ENCODE measurements at places on chromosomes 1 and 21.

DNA sequence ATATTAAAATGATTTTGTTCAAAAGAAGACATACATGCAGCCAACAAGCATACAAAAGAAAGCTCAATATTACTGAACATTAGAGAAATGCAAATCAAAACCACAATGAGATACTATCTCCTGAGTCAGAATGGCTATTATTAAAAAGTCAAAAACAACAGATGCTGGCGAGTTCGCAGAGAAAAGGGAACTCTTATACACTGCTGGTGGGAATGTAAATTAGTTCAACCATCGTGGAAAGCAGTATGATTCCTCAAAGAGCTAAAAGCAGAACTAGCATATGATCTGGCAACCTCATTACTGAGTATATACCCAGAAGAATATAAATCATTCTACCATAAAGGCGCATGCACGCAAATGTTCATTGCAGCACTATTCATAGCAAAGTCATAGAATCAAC, 126.0 kb upstream of the HMCN1 start:
- peak; percentile 86 for ATAC-seq

- no peak for ATAC-seq
Observed at GRCh38 chr1:46412893-46413595, 18.9 kb downstream of the FAAH start.

DNA sequence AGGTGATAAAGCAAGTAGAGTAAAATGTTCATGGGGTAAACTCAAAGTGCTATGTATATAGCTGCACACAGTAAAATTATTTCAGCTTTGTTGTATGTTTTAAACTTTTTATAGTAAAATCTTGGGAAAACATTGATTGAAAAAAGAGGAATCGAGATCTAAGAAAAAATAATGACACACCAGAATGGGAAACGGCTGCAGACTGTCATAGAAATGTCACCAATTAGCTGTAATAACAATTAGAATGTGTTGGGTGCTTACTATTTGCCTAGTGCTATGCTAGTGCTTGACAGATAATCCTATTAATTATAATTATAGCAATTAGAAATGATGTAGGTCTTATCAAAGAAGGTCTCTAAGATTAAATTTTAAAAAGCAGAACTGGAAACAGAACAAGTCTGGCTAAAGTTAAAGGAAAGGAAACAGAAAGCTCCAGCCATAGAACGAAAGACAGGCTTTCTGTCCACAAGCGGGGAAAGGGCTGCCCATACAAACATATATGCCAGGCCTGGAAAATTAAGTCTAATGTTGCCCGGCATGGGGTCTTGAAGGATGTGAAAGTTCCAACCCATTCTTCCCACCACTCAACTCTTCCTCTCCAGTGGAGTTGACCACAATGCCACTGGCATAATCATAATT, 5.0 kb downstream of the PCNX2 start:
- ATAC-seq = no peak

DNA sequence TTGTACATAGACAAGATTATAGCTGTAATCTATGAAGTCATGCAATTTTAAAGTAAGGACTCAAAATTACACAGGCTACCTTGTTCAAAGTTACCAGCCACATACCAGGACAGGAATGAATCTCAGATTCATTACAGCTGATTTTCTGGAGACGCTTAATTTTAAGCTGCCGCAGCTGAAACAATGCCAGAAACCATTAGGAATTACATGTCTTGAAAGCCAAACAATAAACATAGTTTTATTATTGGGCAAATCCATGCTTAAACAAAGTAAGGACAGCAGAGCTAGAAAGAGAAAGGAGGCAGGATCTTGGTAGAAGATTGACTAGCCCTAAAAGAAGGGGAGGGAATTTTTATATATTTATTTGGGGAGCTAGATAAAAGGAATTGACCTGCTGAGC, 19.2 kb upstream of the CD1D start:
- ATAC-seq = no peak

- ATAC-seq = no peak
Observed at GRCh38 chr1:173603056-173603591, at the start of gene SLC9C2. SLC9C2 (minus strand) TSS chr1:173603072; CDS start chr1:173601776, 1,296 bp downstream.

DNA sequence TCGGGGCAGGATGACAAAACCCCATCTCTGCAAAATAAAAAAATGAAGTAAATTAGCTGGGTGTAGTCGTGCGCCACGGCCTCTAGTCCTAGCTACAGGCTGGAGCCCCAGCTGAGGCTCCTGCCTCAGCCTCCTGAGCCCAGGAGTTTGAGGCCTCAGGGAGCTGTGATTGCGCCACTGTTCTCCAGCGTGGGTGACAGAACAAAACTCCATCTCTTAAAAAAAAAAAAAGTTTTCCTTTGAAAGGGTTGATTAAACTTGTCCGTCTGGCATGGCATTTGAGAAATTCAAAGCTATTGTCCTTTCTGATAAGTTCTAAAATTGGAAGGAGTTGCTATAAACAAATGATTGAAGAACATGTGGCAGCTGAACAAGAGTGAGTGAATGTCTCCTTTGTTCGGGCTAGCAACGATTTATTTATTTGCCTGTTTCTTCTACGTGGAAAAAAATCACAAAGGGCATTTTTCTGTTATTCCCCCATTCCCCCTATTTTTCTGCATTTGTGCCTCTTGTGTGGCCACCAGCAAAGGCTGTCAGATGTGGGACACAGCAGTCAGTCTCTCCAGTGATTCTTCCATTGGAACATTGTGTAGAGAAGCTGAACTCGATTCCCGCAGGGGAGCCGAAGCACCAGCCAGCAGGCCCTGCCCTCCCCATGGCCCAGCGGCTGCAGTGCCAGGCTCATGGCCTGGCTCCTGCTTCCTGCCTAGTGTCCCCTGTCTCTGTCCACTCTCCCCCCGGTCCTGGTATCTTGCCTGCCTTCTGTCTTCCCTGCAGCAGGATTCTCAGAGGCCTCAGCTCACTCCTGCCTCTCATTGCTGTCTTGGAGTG, 21.5 kb upstream of the PWP2 start:
- ATAC-seq = no peak

GRCh38 chr1:178055093-178055492, 38.8 kb upstream of the RASAL2 start:
- ATAC-seq = no peak

DNA sequence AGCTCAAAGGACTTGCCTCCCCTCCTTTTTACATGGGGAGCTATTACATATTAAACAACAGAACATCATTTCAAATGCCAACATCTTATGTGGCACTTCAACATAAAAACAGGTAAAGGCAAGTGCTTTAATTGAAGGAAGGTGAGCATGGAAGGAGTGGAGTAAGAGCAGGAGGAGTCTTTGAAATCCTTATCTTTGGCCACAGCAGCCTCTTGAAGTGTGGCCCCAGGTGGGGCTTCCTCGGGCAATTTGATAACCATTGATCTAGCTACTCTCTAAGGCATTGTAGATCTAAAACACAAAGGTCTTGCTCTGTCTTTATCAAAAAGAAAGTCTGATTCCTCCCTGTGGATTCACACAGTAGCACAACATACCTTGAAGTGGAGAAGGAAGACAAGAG, 70.9 kb upstream of the PPP2R5A start:
- no peak for ATAC-seq

GRCh38 chr1:26717017-26717491, 21.2 kb downstream of the ARID1A start:
- ATAC-seq = no peak

DNA sequence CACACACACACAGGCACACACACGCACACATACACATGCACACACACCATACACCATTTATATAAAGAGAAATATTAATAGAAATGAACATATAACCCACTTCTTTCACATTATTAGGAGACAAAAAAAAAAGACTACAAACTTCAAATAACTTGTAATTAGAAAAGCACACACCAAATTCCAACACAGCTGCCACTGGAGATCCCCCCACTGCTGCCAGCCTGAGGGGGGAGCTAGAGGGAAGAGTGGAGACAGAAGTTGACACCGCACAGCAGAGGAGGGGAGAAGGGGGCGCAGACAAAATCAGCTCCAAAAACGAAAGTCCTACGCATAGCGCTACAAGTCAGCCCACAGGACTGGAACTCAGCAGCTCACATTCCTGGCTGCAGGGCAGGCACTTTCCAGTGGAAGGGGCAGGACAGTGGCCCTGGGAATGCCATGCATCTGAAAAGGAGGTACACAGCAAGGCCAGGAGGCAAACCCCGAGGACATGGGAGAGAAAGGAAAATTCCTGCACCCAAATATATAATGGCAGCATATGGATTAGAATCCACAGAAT, 36.5 kb downstream of the LGALS8 start:
- ATAC-seq = no peak

GRCh38 chr1:214568328-214568727, 16.9 kb upstream of the PTPN14 start:
- no peak for ATAC-seq

- ATAC-seq = no peak
Observed at GRCh38 chr1:56978819-56979218, 13.0 kb upstream of the C8B start.

DNA sequence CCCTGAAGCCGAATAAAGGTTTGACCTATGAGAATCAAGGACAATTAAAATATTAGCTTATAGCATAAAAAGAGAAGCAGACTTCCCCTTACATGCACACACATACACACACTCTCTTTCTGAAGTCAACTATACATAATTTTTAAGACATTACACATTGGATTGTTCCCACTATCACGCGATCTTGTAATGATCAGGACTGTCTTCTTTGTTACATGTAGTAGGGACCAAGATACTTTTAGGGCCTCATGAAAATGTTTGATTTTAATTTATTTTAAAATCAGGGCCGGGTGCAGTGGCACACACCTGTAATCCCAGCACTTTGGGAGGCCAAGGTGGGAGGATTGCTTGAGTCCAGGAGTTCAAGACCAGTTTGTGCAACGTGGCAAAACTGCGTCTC, 16.4 kb upstream of the IRF2BP2 start:
- ATAC-seq = no peak

DNA sequence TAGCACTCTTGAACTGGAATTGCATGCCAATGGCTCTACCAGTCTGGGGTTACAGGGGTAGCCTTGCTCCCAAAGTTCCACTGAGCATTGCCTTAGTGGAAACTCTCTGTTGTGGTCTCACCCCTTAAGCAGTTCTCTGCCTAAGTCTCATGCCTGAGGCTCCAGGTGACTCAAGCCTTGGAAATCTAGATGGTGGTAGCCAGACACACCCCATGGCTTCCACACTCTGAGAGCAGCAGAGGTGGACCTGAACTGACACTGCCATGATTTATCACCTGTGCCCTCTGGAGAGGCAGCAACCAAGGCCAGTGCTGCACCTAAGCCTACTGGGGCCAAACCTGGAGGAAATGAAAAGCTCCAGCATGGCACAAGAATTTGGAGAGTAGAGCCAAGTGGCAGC, 285.7 kb upstream of the PKN2 start:
- ATAC-seq = no peak

GRCh38 chr1:10672343-10673050, 123.9 kb downstream of the CASZ1 start:
- no peak for ATAC-seq

DNA sequence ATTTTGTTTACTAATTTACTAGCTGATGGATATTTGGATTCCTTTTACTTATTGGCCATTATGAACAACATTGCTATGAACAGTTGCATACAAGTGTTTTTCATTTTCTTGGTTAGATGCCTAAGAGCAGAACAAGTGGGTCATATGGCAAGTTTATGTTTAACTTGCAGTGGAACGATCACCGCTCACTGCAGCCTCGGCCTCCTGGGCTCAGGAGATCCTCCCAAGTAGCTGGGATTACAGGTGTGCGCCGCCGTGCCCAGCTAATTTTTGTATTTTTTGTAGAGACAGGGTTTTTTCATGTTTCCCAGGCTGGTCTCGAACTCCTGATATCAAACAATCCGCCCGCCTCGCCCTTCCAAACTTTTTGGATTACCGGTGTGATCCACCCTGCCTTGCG, 820.5 kb upstream of the TMPRSS15 start:
- no peak for ATAC-seq

DNA sequence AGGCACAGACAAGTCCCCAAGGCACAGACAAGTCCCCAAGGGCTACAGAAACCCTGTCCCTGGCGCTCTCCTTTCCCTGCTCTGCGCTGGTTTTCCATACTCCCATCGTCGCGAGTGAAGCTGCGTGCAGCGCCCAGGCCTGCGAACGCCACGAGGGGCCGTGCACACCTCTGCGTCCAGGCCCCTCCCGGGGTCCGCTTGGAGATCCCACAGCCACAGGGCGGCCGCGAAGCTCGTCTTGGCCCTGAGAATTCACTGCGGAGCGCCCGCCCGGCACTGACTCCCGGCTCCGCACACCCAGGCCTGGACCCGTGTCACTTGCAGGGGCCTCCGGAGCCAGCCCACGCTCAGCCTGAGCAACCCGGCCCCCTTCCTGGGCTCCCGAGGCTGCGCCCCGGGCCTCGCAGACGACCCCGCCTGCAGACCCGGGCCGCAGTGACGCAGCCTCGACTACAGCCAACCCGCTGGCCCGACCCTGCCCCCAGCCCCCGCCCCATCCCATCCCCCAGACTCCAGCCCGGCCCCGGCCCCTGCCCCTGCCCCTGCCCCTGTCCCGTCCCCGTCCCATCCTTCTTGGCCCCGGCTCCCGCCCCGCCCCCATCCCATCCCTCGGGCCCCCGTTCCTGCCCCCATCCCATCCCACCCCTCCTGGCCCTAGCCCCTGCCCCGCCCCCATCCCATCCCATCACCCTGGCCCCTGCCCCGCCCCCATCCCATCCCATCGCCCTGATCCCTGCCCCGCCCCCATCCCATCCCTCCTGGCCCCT, 841 bp downstream of the POFUT2 start:
- no peak for ATAC-seq

DNA sequence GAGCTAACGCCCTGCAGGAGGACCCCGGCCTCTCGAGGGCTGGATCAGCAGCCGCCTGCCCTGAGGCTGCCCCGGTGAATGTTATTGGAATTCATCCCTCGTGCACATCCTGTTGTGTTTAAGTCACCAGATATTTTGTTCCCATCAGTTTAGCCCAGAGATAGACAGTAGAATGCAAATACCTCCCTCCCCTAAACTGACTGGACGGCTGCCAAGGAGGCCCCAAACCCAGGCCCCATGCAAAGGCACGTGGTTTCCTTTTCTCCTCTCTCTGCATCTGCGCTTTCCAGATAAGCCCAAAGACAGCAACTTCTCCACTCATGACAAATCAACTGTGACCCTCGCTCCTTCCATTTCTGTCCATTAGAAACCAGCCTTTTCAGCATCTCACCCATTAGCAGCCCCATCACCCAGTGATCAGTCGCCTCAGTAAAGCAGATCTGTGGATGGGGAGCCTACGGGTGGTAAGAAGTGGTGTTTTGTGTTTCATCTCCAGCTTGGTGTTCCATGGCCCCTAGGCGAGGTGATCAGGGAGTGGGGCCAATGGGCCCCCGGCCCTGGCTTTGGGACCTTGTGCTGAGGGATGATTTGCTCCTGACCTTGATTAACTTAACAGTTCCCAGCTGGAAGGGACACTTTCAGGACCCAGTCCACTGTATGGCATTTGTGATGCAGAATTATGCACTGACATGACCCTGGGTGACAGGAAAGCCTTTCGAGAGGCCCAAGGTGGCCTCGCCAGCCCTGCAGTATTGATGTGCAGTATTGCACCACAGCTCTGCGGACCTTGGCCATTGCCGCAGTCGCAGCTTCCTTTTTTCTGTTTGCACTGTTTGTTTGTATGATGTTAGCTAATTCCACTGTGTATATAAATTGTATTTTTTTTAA, 5.2 kb downstream of the NPPA start:
- no peak for ATAC-seq
